Fibroblast of mammary gland (primary cell): ENCODE measurements at places on chromosomes 11 and 22.

- no peak for DNase-seq
These were observed 20.1 kb upstream of the TMEM191C start for GRCh38 chr22:21446827-21447690.

DNA sequence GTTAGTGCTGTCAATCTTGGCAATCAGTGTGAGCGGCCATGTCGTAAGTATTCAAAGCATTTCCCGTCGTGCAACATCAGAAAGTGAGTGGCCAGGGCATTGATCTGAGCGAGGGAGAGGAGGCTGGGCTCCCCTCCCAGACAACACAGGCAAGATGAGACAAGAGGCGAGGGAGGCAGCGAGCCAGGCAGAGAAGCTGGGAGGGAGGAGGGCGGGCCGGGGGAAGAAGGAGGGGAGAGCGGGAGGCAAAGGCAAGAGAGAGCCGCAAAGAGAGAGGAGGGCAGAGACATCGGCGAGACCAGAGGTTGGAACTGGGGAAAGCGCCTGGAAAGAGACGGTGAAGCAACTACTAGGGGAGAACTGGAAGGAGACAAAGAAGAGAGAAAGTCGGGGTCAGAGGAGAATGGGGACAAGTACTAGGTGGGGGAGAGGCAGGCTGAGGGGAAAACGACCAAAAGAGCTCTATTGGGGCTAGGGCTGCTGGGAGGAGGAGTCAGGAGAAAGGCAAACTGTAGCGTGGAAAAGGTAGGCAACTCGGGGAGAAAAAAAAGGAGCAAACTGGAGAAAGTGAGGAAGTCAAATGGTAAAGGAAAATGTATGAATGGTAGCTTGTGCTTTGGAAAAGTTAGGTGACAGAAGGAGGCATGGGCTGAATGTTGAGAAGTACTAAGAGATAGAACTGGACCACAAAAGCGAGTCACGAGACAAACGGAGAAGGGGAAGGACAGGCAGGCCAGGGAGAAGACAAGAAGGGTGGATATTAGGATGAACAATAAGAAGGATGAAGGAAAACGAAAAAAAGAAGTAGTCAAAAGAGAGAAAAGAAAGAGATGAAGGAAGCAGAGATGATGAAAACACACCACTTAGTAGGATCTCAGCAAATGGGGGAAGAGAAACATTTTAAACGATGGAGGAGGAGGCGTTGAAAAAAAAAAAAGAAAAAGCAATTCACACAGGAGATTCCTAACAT is 130.5 kb upstream of the C11orf58 start:
- DNase-seq, result no peak

DNA sequence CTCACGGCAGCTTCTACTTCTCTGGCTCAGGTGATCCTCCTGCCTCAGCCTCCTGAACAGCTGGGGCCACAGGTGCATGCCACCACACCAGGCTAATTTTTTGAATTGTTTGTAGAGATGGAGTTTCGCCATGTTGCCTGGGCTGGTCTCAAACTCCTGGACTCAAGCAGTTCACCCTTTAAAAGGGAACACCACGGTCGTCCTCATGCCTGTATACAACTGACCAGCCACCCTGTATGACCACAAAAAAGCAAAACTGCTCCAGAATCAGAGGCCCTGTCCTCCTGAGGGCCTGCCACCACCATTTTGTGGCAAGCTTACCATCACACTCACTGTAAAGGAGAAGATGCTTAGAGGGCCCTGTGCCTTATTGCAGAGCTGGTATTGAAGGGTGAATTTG is 2.2 kb downstream of the GLB1L3 start:
- DNase-seq, result no peak

DNA sequence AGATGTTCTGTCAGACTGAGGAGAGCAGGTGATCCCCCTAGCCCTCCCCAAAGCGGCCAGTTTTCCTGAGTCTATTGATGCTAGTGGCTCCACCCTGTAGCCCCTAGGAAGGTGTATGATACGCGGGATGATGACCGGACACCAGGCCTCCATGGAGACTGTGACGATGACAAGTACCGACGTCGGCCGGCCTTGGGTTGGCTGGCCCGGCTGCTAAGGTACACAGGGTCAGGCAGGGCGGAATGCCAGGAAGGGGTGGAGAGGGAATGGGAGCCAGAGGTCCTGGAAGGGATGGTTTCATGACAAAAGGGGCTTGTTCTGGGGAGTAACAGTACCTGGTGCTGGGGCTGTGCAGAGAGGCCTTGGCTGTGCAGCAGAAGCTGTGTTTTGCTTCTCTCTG is 3.2 kb downstream of the ZFPL1 start:
- DNase-seq, result no peak

GRCh38 chr11:45934580-45935318 is 12.3 kb downstream of the LARGE2 start:
- DNase-seq, result no peak

DNA sequence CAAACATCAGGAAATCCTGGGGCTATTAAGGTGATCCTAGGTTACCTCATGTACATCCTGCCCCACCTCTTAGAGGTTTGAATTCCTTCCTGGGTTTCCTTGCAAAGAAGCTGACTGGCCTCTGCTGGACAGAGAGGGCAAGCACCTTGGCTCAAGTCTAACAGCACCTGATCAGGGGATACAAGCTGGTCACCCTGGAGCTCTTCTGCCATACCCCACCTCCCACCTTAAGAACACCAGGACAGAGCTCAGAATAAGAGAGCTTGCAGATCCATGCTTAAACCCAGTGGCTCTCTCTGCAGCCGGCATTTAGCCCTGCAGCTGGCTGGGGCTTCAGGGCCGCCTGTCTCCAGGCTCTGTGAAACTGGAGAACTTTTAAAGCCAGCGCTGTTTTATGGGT is 386.6 kb upstream of the NARS2 start:
- peak; percentile 31 for DNase-seq

GRCh38 chr11:326592-326841 is 5.9 kb upstream of the IFITM3 start:
- no peak for DNase-seq

DNA sequence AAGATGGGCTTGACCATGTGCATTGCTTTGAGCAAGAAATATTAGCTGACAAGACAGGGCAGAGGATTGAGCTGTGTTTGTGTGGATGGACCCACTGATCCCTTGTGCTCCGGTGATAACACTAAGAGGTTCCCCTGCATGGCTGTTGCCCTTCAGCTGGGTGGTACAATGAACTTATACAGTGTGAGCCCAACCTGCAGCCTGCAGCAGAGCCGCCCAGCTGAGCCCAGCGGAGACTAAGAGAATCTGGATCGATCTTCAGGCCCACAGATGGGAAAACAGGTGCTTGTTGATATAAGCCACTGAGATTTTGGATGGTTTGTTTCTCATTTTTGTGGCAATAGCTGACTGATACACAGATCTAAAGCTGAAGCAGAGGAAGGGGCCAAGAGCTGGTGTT is 177.4 kb upstream of the SYT13 start:
- no peak for DNase-seq

- no peak for DNase-seq
These were observed 294.3 kb downstream of the OPCML start for GRCh38 chr11:133238027-133238426.

DNA sequence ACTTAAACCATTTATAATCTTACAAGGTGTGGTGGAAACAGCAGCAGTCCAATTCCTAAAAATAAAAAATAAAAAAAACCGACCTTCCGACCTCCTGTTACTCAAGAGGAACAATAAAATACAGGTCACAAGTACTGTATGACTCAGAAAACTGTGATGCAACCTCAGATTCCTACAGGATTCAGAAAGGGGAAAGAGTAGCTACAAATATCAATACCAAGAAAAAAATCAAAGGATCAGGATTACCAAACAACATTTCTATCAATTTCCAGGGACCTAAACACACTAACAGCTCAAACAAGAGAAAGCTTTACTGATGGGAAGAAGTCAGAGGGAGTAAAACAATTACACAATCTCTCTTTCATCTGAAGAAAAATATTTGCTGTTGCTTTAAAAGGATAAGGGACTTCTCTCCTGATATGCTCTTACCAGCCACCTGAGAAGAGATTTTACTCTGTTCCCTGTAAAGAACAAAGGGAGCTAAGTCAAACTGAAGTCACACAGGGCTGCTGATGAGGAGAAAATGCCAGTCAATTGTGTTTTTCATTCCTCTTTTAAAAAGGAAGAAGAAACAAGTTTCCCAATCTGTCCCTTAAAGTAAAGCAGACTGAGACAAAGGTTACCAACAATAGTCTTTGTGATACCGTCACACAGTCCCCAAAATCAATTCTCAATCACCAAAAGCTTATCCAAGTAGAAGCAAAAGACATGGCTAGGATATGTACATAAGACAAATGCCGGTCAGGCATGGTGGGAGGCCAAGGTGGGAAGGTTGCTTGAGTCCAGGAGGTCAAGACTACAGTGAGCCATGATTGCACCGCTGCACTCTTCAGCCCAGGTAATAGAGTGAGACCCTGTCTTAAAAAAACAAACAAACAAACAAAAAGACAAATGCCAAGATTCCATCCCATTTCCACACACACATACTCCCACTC is 39.3 kb downstream of the AMBRA1 start:
- DNase-seq, result peak; percentile 89

DNA sequence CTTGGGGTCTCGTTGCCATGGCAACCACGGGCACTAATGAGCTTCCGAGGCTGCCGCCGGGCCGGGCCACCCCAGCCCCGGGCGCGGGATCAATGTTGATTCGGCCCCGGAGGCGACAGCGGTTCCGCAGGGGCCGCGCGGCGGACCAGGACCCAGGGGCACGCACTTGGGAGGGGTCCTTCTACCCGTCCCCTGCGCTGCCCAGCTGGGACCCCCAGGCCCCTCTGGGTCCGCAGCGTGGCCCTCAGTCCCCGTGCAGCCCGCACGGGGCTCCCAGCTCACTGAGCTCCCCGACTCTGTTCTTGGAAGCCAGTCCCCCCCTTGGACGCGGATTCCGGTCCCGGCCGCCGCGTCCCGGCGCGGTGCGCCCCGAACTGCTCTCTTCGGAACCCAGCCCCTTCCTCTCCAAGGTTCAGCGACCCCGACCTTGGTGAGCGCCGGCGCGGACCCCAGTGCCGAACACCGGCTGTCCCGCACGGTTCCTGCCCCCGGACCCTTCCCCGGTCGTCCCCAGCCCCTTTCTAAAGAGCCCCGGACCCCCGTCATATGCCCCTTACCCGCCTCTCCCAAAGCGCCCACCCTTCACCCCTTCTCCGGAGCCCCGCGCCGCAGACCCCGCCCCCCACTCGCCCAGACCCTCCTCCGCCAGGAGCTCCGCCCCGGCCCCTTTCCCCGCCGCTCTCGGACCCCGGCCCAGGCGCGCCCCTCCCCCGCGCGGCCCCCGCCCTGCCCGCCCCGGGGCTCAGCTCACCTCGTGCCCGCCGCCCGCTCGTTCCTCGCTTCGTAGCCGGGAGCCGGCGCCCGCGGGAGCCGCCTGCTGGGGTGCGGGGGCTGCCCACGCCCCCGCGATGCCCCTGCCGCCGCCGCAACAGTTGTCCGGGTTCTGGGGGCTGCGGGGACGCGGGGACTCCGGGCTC is 18.3 kb upstream of the SHISAL1 start:
- DNase-seq, result no peak

GRCh38 chr11:8020244-8020597 is 33.1 kb downstream of the EIF3F start:
- no peak for DNase-seq

DNA sequence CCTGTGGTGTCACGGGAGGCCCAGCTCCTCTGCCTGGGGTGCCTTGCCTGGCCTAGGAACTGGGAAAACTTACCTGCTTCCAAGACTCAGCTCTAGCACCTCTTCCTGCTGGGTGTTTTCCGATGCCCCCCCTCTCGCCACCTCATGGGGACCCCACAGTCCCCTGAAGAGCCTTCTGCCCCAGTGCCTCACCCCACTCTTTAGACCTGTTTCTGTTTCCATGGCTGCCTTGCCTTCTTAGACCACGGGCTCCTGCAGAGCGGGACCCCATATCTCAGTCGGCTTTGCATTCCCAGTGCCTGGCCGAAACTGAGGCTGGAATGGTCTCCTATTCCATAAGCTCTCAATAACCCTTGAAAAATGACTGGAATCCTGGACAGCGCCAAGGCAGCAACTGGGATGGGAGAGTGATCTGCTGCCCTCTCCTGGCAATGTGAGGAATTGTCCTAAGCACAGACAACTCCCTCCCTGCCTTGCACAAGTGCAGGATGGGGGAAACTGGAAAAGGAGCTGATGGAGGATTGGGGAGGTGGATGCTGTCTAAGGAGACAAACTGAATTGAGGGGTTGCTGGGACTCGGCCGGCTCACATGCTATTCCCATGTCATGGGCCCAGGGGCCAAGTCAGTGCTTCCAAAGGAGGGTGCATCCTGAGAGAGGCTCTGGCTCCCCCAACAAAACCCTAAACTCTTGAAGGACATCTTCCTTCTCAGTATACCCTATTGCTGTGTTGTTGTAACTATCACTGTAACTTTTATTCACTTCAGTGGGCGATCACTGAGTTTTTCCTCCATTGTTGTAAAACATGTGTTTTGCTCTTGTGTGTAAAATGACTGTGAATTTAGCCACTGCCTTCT is 26.6 kb upstream of the IL17RA start:
- peak; percentile 77 for DNase-seq

DNA sequence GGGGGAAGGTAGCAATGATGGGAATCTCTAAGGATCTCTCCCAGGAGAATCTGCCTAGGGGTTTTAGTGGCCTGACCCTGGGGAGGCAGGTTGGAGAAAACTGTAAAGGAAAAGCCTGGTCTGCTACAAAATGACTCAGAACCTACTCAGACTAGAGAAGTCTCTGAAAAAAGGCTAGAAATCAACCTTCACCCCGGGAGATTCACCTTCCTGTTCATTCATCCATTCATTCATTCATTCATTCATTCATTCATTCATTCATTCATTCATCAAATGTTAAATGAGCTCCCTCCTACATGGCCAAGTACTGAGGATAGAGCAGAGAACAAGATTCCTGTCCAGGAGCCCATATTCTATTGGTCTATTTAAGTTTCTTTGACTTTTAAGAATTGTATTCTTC is 8.9 kb upstream of the ANKK1 start:
- DNase-seq, result no peak

- DNase-seq, result no peak
These were observed 299.3 kb downstream of the BRD1 start for GRCh38 chr22:49528420-49528720.

- DNase-seq, result peak; percentile 92
These were observed 56.4 kb downstream of the PARVA start for GRCh38 chr11:12433571-12434324.

DNA sequence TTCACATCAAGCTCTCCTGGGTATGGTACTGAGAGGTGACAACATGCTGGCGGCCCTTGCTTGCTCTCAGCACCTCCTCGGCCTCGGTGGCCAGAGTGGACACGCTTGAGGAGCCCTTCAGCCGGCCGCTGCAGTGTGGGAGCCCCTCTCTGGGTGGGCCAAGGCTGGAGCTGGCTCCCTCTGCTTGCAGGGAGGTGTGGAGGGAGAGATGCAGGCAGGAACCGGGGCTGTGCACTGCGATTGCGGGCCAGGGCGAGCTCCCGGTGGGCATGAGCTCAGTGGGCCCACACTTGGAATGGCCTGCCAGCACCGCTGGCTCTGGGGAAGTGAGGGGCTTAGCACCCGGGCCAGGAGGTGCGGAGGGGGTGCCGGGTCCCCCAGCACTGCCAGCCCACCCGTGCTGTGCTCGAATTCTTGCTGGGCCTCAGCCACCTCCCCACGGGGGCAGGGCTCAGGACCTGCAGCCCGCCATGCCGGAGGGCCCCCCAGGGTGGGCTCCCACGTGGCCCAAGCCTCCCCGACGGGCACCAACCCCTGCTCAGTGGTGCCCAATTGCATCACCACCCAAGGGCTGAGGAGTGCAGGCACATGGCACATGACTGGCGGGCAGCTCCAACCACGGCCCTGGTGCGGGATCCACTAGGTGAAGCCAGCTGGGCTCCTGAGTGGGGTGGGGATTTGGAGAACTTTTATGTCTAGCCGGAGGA is 106.2 kb downstream of the RAB38 start:
- no peak for DNase-seq

GRCh38 chr11:70545610-70545912 is 147.2 kb downstream of the CTTN start:
- no peak for DNase-seq

- DNase-seq, result peak; percentile 33
These were observed 659.4 kb downstream of the METTL15 start for GRCh38 chr11:28767574-28767973.
